ENCODE measurements at places on chromosomes 2 and 18. TPM values are rescaled to one million over a fixed set of nuclear protein-coding genes. Genes with fewer than 3 reads are reported as not detected.
A peak's percentile ranks its signal among the peaks of the same experiment; 100 is the strongest.

TPGS2 gene
- total RNA-seq: 33.7 TPM

C2orf15 gene
- total RNA-seq: 3.1 TPM

DNAH7 gene
- not detected for total RNA-seq

SPHKAP gene
- total RNA-seq: not detected

UBR3 gene
- 44.6 TPM for total RNA-seq

LIPG gene
- not detected for total RNA-seq

LOXHD1 gene
- 1.2 TPM for total RNA-seq

AKAIN1 gene
- total RNA-seq: not detected

- no peak for DNase-seq
- H3K4me3 ChIP-seq: no peak overlapping the region
- no peaks in the 10 kb centered on the region for H3K4me1 ChIP-seq
- no peaks in the 10 kb centered on the region for H3K36me3 ChIP-seq
- no peaks in the 10 kb centered on the region for H3K27me3 ChIP-seq
Observed at GRCh38 chr2:126905991-126906390, 7.3 kb downstream of the TEX51 start.

GRCh38 chr18:61972389-61973264 lies 79.8 kb upstream of the RNF152 start:
- no peaks in the 10 kb centered on the region for H3K27me3 ChIP-seq
- H3K27ac ChIP-seq: no peak overlapping the region
- no peak overlapping the region for H3K4me3 ChIP-seq
- H3K4me1 ChIP-seq: peaks cover 6% of the 10 kb centered on the region

DNA sequence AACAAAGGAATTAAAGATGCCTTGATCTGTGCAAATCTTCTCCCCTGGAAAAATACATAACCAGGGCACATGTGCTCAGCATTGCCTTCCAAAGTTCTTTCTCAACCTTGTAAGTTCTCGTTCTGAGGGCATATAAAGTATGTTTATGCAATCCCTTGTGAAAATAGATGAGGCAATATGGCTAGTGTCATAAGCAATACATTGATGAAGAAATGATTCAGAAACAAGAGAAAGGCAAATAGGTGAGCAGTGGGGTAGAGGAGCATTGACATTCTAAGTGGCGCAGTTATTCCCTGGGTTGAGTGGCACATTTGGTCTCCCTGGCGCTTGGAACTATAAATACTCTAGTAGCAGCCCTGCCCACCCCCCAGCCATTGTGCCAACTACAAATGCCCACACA lies 57.4 kb upstream of the PGAP1 start:
- no peaks in the 10 kb centered on the region for H3K27me3 ChIP-seq
- no peak for DNase-seq
- no peak overlapping the region for H3K27ac ChIP-seq
- no peak overlapping the region for H3K4me3 ChIP-seq
- H3K36me3 ChIP-seq: no peaks in the 10 kb centered on the region

- no peak overlapping the region for H3K27ac ChIP-seq
- H3K27me3 ChIP-seq: no peaks in the 10 kb centered on the region
- no peak for DNase-seq
Observed at GRCh38 chr2:74747411-74748080, 86.4 kb upstream of the HK2 start.

DNA sequence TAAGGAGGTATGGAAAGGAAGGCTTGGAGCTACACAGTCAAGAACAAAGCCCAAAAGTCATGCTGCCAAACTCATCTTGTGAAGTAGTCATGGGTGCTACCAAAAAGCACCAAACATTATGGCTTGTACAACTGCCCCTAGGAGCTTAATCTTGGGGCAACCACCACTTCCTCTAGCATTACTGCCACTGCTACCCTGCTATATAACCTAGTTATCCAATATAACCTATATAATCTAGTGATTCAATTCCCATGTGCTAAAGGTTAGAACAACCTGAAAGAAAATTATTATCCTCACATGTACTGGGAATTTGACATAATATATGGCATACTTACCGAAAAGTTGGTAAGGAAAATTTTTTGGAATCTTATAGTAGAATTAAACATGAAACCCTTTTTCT lies 102.6 kb upstream of the RBBP8 start:
- DNase-seq: no peak
- H3K4me1 ChIP-seq: no peaks in the 10 kb centered on the region
- H3K27me3 ChIP-seq: peaks cover 5% of the 10 kb centered on the region
- H3K36me3 ChIP-seq: no peaks in the 10 kb centered on the region

- DNase-seq: no peak
- no peaks in the 10 kb centered on the region for H3K27me3 ChIP-seq
- no peaks in the 10 kb centered on the region for H3K36me3 ChIP-seq
- H3K4me1 ChIP-seq: no peaks in the 10 kb centered on the region
- no peak overlapping the region for H3K4me3 ChIP-seq
Observed at GRCh38 chr2:173441222-173441621, 86.5 kb downstream of the CDCA7 start.

DNA sequence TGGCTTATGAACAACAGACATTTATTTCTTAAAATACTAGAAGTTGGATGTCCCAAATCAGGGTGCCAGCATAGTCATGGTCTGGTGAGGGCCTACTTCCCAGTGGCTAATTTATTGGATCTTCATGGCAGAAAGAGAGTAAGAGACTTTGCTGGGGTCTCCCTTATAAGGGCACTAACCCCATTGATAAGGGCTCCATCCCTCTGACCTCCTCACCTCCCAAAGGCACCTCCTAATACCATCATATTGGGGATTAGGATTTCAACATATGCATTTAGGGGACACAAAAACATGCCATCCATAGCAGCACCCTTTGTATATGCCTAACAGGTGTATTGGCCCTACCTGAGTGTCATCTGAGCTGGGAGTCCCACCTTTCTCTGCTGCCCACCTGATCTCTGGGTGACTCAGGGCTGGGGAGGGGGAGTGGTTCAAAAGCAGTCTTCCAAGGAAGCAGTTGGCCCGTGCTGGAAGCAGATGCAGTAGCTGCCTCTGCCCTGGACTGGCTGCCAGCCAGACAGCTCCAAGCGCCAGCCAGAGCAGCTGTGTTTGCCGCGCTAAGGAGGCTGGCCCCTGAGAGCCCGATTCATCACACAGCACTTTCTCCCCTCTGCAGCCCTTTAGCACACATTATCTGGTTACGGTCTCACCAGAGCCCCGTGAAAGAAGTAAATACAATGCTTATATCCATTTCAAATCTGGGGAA lies 84.6 kb downstream of the SMAD7 start:
- H3K27me3 ChIP-seq: no peaks in the 10 kb centered on the region
- H3K4me3 ChIP-seq: no peak overlapping the region
- H3K27ac ChIP-seq: no peak overlapping the region
- no peaks in the 10 kb centered on the region for H3K4me1 ChIP-seq
- DNase-seq: no peak

DNA sequence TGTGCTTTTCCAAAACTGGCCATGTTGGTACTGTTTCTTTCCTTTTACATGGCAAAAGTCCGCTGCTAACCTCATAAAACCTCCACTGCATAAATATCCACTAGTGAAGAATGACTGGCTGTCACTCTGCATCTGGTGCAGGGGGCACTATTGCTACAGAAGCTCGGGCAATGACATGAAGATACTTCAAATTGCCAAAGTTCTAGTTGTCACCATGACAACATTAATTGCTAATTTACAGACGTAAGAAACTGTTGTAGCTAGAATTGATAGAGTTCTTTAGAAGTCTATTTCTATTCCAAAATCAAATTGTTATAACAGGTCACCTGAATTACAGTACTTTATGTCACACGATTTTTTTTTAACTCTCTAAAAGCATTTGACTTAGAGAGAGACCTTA lies 845 bp downstream of the CFAP210 start:
- no peaks in the 10 kb centered on the region for H3K27me3 ChIP-seq
- H3K4me3 ChIP-seq: no peak overlapping the region
- H3K4me1 ChIP-seq: peaks cover 6% of the 10 kb centered on the region
- DNase-seq: peak; percentile 35
- peak overlapping the region; percentile 87 for H3K27ac ChIP-seq
- H3K36me3 ChIP-seq: no peaks in the 10 kb centered on the region

GRCh38 chr18:2854875-2855274 lies 8.1 kb downstream of the EMILIN2 start:
- H3K36me3 ChIP-seq: no peaks in the 10 kb centered on the region
- peaks cover 8% of the 10 kb centered on the region for H3K27me3 ChIP-seq
- peaks cover 3% of the 10 kb centered on the region for H3K4me1 ChIP-seq
- no peak overlapping the region for H3K27ac ChIP-seq
- no peak for DNase-seq
- H3K4me3 ChIP-seq: no peak overlapping the region

Measured in naive thymus-derived CD4-positive, alpha-beta T cell (primary cell).